ENCODE measurements at places on chromosomes 2 and 18.

DNA sequence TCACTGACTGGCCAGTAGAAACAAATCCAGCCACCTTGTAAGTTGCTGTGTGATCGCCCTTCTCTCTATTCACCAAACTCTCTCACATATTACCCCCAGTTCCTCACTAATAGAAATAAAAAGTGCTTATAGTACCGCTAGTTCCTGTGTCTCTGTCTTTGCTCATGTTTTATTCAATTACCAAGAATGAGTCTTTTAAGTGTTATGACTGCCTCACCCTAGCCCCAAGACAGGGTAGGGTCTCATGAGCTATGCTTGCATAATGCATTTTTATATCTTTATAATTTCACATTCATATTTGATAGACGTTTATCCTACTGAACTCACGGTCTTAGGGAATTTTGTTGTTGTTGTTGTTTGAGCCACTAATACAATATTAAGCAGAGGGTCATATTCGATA is 109.6 kb upstream of the DOK6 start:
- no peak for DNase-seq

DNA sequence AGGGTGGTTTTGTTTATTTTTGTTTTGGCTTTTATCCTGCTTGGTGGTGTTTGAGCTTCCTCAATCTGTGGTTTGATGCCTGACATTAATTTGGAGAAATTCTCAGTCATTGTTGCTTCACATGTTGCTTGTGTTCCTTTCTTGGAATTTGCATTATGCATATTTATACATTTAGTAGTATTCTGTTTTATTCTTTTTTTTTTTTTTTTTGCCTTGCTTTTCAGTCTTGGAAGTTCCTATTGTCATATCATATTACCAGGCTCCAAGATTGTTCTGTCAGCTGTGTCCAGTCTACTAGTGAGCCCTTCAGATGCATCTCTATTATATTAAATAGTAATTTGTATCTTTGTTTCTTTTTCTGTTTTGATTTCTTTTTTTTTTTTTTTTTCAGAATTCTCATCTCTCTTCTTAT is 77.0 kb downstream of the EPC2 start:
- DNase-seq = no peak

GRCh38 chr2:133040170-133040569 is 370.2 kb upstream of the LYPD1 start:
- DNase-seq = no peak

DNA sequence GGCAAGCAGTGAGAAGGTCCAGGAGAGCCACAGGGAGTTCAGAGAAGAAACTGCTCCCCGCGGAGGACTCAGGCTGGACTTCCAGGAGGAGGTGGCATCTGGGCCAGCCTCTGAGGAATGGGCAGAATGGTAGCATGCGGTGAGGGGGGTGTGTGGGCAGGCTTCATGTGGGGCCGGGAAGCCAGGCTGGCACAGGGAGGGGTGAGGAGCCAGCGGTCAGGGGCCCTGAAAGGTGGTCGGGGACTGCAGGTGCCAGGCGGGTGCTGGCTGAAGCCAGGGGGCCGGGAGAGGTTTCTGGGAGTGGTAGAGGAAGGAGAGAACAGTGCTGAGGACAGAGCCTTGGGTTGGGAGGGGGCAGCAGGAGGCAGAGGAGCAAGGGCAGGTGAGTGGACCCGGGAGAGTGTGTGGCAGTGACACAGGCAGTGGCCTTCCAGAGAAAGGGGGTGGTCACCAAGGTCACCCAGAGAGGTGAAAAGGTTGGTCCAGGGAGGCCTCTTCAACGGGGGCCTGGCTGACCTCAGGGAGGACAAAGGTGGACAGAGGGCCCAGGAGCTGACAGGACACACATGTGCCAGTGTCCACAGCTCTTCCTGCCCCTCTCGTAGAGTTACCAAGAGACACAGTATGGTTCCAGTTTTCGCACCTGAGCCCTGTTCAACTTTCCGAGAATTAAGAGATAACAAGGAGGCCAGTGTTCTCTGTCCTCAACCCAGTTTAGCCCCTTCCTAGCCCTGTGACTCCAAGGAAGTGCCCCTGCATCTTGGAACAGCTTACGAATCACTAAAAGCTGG is 101.2 kb upstream of the ASB18 start:
- DNase-seq = no peak

DNA sequence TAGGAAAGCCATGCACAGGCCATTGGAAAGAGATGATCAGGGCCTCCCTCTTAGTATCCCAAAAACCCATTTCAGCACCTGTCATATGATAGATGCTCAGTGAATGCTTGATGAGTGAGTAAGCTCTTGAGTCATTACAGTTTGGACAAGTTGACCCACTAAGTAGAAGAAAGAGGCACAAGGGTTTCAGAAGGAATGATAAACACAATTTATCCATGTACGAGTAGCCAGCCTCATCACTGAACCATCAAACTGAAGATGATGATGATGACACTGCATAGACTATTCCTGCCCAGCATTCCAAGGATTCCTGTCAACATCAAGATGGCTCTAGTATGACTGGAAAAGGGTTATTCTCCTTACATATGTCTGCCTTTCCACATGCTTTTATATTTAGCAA is 596.0 kb downstream of the BCL11A start:
- no peak for DNase-seq

DNA sequence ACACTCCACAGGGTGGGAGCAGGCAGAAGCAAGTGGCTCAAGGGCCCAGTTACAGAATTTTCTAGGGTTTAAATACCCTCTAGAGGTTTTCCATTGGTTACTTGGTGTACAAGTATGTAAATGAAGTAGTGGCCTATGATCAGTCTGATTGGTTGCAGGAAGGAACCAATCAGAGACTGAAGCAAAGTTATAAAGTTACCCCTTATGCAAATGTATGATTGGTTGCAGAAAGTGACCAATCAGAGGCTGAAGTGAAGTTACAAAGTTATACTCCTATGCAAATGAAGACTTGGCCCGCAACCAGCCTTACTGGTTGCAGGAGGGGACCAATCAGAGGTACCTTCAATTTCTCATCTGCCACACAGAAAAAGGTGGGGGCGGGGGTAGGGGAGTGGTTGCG is 154.6 kb downstream of the INO80D start:
- DNase-seq = no peak

- DNase-seq = no peak
Observed at GRCh38 chr2:27025281-27025800, 7.4 kb upstream of the TMEM214 start.

Measured in effector CD8-positive, alpha-beta T cell (primary cell).